ENCODE measurements at places on chromosomes 11 and 22.
A peak's percentile ranks its signal among the peaks of the same experiment; 100 is the strongest.

- DNase-seq = peak; percentile 17
These were observed 844 bp downstream of the PCF11 start for GRCh38 chr11:83157594-83158356.

- no peak for DNase-seq
These were observed 5.2 kb downstream of the DGAT2 start for GRCh38 chr11:75773595-75774353.

GRCh38 chr22:32103658-32104315 lies 55.3 kb downstream of the C22orf42 start:
- DNase-seq = no peak

DNA sequence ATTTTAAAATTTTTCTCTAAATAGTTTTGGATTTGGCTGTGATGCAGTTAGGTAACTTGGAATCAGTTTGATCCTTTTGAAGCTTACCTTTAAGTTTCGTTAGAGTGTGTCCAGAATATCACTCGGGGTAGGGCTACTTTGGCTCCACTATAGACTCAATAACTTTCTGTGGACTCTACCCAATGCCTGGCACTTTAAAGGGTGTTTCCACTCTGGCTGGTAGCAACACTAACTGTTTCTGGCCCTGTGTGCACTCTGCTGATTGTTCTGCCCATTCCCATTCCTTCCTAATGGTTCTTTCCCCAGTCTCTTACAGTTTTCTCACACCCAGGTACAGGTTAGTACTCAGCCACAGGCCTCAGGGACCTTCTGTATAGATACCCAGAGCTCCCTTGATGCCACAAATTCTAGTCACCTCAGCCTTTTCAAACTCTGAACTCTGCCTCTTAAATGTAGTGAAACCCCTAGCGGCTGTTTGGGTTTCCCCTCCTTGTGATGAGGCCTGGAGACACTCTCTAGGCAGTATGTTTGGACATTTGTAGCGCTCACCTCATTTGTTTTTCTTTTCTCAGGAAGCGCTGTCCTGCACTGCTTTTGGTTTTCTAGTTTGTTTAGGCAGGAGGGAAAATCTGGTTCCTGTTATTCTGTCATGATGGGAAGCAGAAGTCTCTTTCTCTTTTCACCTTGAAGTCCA lies 16.8 kb downstream of the CUL5 start:
- DNase-seq = no peak

- no peak for DNase-seq
These were observed 3.0 kb upstream of the MYBPC3 start for GRCh38 chr11:47355283-47356128.

GRCh38 chr11:69372589-69373250 lies 78.8 kb downstream of the MYEOV start:
- DNase-seq = no peak

DNA sequence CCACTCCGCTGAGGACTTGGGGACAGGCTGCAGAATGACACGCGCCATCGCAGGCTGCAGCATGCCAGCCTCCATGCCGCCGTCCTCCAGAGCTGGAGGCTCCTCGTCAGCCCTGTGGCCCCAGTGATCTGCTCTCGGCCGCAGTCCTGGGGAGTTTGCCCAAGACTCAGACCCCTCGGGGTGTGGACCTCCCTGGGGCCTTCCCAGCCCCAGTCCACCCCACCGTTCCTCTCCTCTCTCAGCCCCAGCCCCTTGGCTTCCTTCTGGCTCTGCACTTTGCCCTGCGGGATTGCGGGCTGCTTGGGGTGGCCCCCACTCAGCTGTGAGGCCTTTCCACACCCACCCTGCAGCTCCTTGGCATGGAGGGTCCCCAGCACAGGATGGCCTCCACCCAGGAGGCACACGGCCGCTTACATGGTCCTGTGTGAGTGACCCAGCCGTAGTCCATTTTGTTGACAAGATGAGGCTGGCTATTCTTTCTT lies 414.9 kb downstream of the TBC1D22A start:
- DNase-seq = no peak

DNA sequence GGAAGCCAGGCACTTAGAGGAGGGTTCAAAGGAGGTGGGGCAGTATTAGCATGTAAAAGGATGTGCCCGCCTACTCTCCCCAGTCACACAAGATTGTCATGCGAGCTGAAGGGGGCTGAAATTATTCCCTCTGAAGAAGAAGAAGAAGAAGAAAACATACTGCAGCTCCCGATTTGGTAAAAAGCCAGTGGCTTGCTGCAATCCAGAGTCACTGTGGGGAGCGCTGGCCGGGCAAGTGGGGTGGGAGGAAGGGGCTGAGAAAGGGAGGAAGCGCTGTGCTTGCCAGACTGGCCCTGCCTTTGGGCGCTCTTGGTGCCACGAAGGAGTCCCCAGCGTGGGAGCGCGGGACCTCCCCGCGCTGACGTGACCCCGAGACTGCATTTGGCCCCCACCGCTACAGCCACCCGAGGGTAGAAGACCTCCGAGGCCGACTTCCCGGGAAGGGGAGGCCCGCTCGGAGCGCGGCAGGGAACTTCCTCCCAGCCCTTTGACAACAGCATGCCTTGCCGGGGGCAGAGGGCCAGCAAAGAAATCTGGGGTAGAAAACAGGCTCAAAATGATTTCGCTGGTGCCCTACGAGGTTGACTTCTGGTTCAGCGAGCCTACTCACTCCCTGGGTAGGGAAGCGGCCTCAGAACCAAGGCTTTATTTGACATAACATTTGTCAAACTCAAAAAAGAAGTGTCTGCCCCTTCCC lies 906.3 kb downstream of the DLG2 start:
- DNase-seq = no peak

DNA sequence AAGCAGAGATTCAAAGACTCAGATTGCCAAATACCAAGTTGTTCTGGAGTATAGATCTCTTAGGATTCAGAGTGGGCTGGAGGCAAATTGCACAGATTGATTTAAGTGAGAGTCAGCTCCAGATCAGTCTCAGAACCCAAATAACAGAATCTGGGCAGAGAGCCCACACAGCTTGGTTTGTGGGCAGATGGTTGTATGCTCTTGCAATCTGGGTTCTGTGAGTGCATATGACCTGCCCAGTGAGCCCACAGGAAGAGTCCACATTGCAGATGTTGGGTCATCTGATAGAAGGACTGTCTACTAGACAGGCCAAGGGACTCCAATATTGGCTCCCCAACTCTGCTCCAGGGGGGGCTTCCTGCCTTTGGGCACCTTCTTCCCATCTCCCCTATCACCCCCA lies 65.9 kb downstream of the ADAMTS15 start:
- no peak for DNase-seq

DNA sequence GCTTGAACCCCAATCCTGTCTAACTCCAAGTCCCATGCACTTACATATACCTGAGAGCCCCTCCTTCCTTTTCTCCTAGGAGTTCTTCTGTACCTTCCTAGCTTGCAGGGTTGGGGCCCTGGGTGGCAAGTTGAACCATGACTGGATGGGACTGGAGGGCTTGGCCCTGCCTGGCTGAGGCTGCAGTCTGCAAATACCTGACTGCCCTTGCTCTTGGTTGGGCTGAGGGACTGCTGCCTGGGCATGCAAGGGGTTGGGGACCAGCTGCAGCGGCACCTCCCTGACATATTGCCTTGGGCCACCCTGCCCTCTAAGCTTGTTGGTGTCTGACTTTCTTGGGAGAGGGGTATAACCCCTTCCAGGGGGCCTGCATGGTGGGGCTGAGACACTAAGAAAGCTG lies 9.8 kb upstream of the SLC39A13 start:
- DNase-seq = no peak

- no peak for DNase-seq
These were observed 43.5 kb downstream of the CD44 start for GRCh38 chr11:35182317-35182939.

DNA sequence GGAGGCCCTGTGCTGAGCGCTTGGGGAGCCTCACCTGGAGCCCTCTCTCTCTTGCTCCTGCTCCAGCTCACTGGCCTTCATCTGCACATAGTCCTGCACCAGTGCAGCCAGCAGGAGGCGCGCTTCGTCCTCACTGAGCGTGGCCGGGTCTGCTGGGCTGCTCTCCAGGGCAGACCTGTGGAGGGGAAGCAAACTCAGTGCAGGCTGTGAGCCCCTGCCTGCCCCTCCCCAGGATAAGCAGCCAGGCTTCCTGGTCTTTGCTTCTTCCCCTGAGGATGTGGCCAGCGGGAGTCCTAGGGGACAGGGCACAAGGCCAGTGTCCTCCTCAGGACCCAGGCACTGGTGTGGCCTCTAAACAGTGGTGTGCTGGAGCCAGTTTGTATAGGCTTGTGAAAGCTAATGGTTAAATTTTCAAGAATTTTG lies 2.2 kb downstream of the CALCA start:
- DNase-seq = peak; percentile 13

DNA sequence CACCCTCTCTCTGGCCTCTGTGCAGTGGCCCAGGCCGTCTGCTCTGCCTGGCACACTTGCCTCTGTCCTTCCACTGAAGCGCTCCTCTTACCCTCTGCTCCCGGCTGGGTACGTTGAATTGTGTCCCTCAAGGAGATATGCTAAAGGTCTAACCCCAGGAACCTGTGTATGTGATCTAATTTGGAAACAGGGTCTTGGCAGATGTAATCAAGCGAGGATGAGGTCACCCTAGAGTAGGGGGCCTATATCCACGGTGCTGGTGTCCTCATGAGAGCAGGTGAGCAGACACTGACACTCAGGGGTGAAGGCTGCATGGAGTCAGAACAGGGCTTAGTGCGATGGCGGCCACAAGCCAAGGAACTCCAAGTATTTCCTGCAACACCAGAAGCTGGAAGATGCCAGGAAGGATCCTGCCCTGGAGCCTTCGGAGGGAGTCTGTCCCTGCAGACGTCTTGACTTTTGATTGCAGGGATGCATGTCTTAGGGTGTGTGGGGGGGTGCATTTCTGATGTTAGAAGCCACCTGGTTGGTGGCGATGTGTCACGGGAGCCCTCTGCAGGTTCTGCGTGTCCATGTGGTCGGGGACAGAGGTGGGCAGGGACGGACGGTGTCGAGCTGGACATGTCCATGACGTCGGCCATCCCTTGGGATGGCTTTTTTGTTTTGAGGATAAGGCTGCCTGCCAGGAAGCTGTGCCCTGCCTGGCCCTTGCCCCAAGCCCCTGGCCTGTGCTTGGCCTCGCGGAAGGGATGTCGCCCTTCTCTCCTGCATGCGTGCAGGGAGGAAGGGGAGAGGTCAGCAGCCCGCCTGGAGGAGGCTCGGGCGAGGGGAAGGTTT lies 68.6 kb downstream of the LRP5 start:
- no peak for DNase-seq

DNA sequence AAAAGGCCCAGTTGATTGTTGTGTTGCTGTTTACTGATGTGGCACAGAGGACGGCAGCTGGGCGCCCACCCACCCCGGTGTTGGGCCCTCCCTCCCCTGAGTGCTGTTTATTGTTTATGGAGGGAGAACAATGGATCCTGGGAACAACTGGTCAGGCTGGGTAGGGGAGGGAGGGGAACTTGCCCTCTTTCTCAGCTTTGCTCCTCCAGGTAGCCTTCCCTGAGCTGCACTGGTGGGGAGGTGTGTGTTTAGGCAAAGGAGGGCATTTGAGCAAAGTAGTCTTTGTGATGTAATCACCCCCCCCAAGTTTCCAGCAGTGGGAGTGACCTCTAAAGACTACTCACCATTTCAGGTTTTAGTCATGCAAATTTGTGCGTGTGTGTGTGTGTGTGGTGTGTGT lies 1035.3 kb downstream of the NTM start:
- DNase-seq = no peak

DNA sequence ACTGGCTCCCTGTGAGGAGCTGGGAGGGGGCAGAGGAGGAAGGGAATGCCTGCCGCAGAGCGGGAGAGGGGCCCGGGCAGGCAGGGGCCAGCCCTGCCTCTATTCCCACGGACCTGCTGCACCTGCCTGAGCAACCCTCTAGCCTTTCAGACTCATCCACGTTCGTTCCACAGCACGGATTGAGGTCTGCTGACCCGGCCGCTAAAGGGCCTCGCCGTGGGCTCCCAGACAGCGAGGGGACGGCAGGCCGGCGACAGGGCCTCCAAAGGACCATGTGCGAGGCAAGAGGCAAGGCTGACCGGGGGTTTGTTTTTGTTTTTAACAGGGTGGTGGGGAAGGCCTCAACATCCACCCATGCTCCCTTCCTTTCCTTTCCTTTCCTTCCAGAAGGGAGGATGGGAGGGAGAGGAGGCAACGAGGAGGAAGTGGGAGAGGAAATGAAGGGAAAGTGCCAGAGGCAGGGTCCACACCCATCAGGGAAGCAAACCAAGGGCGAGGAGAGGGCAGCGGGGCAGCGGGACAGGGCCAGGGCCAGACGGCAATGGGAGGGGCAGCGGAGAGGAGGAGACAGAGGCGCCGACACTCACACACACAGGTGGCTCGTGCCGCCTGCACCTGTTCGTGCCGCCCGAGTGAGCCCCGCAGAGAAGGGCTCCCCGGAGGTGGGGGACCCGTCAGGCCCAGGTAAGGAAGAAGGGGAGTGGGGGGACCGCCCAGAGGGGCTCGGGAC lies 7.5 kb downstream of the LRFN4 start:
- DNase-seq = no peak

DNA sequence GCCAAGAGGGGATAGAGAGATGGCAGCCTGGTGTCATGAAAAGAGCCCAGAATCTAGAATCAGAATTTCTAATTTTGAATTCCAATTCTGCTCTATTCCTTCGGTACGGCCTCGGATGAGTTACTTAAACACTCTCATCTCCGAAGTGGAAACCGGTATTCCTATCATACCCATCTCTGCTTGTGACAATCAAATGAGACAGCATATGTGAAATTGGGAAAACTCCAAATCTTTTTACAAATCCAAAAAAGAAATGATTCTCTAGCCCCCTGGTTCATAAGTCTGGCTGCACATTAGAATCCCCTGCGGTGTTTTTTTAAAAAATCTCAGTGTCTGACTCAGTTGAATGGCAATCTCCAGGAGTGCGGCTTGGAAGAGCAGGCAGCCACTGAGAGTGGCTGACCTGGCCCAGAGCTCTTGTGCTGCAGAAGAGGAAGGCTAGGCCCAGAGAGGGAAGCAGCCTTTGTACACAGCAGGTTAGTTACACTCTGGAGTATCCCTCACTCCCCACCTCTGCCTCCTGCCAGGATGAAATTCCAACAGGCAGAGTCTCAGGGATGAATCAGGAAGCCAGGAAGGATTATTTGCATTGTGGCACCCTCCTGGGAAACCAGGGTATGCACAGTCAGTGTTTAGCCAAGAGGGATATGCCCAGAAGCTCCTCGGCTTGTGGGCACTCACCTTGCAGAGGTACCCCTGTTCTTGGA lies 93.6 kb upstream of the ISX start:
- DNase-seq = no peak

GRCh38 chr11:18769802-18770456 lies 21.7 kb downstream of the PTPN5 start:
- DNase-seq = no peak

DNA sequence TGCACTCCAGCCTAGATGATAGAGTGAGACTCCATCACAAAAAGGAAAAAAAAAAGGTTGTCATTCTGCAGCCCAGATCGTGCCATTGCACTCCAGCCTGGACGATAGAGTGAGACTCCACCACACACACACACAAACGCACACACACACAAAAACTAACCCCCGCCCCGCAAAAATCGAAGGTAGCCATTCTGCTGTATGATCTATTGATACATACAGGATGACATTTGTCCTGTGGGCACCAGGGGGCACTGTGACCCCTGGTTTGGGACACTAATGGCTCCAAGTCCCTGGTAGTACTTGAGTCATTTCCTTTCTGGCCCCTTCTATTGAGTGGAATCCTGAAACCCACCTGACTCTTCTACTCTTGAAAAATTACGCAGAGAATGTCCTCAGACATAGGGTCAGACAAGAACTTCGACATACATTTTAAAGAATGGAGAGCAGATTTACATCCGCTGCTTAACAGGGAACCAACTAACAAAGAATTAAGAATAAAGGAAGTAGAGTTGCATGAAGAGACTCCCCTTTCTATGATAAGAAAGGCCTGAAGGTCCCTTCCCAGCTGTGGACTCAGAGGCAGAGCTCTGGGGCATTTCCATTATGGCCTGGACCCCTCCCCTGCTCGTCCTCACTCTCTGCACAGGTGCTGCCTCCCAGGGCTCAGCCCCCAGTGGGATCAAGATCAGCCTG lies 35.0 kb upstream of the PRAME start:
- DNase-seq = peak; percentile 7

GRCh38 chr22:50205781-50206569 lies 5.2 kb downstream of the SELENOO start:
- DNase-seq = no peak

Measured in activated T-helper 1 cell treated with Interleukin-2 at 50 U/mL for 16 hours (primary cell).